ENCODE measurements at places on chromosomes 6 and 20. TPM values are rescaled to one million over a fixed set of nuclear protein-coding genes. Genes with fewer than 3 reads are reported as not detected.

The SAMD10 gene
- 5.9 TPM for total RNA-seq

The MOG gene
- not detected for total RNA-seq

The LHFPL5 gene
- not detected for total RNA-seq

The ZBTB2 gene
- total RNA-seq = 6.7 TPM

DNA sequence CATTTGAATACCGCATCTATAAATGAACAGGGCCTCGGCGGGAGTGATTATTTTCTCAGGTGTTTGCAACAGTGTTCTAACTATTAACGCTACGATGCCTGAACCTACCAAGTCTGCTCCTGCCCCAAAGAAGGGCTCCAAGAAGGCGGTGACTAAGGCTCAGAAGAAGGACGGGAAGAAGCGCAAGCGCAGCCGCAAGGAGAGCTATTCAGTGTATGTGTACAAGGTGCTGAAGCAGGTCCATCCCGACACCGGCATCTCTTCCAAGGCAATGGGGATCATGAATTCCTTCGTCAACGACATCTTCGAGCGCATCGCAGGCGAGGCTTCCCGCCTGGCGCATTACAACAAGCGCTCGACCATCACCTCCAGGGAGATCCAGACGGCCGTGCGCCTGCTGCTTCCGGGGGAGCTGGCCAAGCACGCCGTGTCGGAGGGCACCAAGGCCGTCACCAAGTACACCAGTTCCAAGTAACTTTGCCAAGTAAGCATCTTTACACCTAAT is 70.9 kb downstream of the HFE start:
- DNase-seq = no peak

DNA sequence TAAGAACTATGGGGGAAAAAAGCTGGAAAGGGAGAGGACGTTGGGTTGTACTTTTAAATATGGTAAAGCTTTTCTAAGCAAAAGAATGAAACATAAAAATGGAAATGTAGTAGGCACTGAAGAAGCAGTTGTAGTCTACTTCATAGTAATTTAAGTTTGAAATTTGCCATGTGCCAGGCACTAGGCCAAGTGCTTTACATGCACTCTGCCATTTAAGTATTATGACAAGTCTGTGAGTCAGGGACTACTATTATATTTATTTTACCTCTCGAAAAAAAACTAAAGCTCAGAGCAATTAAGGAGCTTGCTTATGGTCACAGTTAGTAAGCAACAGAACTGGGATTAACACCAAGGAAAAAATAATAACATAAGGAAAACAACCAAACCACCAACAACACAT is 257.8 kb downstream of the GMDS start:
- DNase-seq = peak; percentile 46

- peak; percentile 40 for DNase-seq
Measured at GRCh38 chr20:62787321-62787720, 9.0 kb upstream of the MRGBP start.

DNA sequence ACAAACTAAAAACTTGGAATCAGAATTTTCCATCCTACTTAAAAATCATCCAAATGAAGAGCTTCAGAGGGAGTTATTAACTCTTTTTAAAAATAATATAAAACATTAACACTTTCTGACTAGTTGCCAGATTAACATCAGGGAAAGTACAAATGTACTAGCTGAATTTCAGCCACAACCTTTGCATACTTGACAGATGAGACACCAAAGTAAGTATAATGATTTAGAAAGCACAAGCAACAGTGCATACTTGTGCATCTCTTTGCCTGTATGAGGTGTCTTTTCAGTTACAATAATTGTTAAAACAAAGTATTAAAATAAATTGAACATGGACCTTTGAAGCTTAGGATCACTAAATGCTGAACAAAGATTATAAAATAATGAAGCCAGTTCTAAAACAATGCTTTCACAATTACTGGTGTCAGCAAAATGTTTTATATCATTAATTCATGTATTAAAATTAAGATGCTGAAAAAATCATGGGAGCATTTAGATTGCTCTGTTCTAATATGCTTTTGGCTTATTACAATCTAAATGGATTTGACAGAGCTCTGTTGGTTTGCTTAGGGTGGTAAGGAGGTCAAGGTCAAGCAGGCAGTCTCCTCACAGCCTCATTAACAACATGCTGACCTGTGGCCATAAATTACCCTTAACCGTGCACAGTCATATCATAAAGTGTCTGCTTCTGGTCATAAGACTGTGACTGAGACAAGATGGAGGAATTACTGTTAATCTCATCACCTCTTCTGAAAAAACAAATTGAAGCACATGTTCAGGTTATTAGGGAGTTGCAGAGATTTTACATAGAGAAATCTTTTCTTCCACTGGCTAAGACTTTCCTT is 15.1 kb downstream of the RNF217 start:
- DNase-seq = no peak

- DNase-seq = no peak
Measured at GRCh38 chr20:54254596-54254995, 46.7 kb downstream of the PFDN4 start.

GRCh38 chr6:21143645-21144044 is 449.9 kb upstream of the SOX4 start:
- no peak for DNase-seq

All from dermis microvascular lymphatic vessel endothelial cell (primary cell).